ENCODE measurements at places on chromosomes 6 and 20.
A peak's percentile ranks its signal among the peaks of the same experiment; 100 is the strongest.

GRCh38 chr20:57103146-57103800 lies 163.2 kb downstream of the BMP7 start:
- DNase-seq, result no peak

DNA sequence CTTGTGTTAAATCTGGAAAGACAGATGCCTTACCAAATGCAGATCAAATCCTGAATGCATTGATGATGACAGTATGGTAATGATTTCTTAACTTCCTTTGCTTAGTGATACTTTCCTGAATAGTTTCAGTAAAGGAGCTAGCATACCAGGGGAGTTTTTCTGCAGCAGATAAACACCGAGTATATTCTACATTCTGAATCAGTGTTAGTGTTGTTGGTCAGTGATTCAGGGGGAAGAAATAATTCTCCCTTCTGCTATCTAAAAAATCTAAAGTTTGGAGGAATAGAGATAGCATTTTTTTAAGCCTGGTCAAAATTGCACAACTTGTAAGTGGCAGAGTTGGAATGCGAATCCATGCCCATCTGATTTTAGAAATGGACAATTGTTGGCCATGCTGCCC lies 512.2 kb upstream of the MARCKS start:
- DNase-seq, result no peak

GRCh38 chr6:74091136-74091793 lies 395.3 kb downstream of the CD109 start:
- no peak for DNase-seq

- DNase-seq, result no peak
These were observed 47.5 kb upstream of the ADGRF5 start for GRCh38 chr6:46969206-46969605.

DNA sequence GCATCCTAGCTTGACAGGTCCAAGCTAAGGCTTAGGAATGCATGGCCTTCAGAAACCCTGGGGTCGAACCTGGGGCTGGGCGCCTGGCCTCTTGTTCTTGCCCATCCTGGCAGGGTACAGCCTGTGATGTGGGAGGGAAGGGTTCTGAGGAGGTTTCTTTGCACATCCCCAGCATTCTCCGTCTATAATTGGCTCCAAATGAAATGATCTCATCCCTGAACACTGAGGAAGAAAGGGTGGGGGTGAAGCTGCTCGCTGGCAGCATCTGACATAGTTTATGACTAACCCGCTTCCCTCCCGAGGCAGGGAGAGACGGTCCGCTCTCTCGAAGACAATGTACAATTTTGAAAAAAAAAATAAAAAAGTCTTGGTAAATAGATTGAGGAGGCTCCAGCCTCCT lies 67.1 kb upstream of the ZNFX1 start:
- DNase-seq, result no peak

GRCh38 chr6:11552442-11552841 lies 14.9 kb downstream of the TMEM170B start:
- no peak for DNase-seq

DNA sequence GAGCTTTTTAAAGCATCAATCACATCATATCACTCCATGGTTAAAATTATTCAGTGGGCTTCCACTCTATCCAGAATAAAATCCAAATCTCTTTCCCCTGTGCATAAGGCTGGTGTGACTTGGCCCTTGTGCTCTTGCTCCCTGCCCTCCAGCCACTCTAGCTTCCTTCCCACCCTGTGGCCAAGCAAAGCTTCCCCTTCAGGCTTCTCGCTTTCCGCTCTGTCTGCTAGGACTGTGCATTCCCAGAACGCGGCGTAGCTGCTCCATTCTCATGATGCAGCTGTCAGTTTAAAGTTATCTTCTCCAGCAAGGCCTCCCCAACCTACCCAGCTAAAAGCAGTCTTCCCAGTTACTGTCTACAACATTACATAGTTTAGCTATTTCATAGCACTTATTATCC lies 19.4 kb upstream of the KCNK16 start:
- DNase-seq, result no peak

- no peak for DNase-seq
These were observed 260.1 kb upstream of the ARID1B start for GRCh38 chr6:156517088-156517487.

GRCh38 chr20:41499961-41500725 lies 118.0 kb downstream of the CHD6 start:
- no peak for DNase-seq

- DNase-seq, result no peak
These were observed at the start of gene HDDC2 for GRCh38 chr6:125301435-125302391. Gene HDDC2, minus strand, starts transcription at chr6:125301967. Its CDS starts 35 bp downstream, at chr6:125301932.

GRCh38 chr6:64520050-64520449 lies 884.4 kb downstream of the PHF3 start:
- no peak for DNase-seq

DNA sequence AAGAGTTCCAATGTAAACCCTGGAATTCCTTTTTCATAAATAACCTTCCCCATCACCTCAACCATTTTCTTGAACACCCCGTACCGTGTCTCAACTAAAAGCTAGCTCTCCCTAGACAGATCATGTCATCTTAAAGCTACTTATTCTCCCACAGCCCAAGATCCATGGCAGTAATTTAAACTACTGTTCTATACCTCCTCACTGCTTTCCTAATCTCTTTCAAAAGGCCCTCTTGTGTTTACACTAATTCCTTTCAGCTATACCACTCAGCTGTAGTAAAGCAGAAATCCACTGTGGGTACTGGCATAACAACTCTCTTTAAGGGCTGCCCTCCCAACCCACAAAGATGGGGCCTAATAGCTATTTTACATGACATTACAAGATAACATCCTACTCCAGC lies 67.5 kb downstream of the RNGTT start:
- DNase-seq, result no peak

DNA sequence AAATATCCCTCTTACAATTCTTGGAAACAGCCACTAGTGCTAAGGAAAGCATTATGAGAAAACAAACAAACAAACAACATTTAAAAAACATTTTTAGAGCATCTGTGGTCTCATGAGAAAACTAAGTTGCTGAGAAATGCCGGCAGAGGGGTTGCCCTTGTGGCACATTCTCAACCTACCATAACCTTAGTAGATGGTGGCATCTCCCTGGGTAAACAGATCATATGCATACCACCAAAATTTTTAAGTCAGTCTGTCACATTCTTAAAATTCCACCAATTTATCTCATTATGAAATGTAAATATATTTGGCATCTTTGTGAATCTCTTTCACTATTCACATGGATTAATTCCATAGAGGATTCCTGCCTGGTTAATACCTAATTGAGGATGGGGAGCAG lies 575.7 kb upstream of the MARCKS start:
- DNase-seq, result no peak

GRCh38 chr6:28983838-28984237 lies 21.3 kb downstream of the ZNF311 start:
- DNase-seq, result no peak

DNA sequence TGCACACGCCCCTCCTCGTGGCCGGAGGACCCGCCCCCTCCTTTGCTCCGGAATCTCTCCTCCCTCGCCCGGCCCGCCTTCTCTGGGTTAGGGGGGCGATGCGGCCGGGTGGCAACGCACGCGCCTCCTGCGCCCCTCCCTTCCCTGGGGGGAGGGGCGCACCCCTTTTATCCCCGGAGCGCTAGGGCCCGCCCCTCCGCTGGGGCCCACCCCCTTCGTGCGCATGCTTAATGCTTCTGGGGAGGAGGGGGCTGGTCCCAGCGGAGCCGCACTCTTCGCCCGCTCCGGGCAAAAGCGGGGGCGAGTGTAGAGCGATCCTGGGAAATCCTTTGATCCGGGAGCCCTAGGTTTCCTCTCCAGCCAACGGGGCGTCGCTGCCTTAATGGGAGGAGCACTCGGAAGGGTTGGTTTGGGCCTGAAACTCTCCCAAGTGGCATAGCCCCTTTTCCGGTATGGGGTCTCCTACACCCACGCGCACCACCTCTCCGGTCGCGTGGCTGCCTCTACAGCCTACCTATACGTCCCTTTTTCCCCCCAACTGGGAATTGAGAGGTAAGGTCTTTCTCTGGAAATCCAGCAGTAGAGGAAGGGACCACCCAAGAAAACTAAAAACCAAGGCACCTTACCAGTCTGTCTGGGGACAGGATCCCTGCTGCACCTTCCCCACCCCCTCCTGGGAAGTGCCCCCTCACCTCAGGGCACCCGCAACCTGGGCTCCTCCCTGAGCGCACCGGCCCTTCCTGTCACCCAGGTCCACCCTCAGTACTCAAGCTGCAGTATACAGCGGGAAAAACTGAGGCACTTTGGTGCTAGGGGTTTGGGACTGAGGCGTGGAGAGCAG lies 2.1 kb downstream of the SOX12 start:
- DNase-seq, result peak; percentile 66

- no peak for DNase-seq
These were observed 16.9 kb downstream of the SYTL3 start for GRCh38 chr6:158666628-158667359.

DNA sequence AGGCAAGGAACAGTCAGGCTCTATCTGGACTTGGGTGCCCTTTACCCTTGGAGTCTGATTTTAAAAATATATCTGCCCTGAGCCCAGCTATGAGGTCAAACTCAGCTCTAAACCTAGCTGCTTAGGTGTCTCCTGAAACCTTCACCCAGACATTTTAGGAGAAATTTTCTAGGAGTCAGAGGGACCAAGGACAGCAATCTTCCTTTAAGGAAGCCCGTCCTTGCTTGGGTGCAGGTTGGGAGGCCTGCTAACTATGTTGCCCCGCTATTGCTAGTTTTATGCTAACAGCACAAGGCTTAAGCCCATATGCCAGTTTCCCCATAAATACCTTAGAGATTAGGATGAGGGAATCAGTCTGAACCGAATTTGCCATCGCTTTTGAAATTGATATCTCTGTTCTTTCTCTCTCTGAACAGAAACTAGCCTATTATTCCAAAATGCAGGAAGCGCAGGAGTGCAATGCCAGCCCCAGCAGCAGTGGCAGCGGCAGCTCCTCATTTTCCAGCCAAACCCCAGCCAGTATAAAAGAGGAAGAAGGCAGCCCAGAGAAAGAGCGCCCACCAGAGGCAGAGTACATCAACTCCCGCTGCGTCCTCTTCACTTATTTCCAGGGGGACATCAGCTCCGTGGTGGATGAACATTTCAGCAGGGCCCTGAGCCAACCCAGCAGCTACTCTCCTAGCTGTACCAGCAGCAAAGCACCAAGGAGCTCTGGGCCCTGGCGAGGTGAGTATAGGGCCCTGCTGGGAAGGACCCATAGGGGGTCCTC lies 2.6 kb downstream of the VGLL2 start:
- no peak for DNase-seq

- DNase-seq, result no peak
These were observed 11.2 kb upstream of the PCMTD2 start for GRCh38 chr20:64244281-64244805.

DNA sequence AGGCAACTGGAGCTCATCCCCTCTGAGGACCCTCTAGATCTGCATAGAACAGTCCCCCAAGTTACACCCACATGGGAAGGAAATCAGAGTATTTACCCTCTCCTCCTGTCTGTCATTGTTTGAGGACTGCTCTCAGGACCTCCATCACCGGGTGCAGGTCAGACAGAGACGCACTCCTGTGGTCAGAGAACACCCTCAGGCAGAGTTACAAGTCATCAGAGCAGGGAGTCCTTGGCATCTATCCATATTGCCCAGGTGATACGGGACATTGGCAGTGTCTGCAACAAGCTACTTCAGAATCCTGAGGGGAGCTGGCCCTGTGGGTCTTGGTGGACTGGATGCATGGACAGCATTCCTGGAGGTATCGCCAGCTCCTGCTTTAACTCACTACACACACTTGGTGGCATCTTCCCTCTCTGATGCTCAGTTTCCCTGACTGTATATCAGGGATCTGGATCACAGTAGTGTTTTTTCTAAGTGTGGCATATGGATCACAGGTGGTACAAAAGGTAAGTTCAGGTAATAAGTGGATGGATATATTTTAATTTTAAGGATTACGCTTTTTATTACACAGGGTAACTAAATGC lies 15.1 kb upstream of the ISM1 start:
- no peak for DNase-seq

- no peak for DNase-seq
These were observed 57.1 kb downstream of the TNFRSF21 start for GRCh38 chr6:47252633-47253032.

- DNase-seq, result no peak
These were observed 117.7 kb downstream of the TRMT11 start for GRCh38 chr6:126103993-126104392.

GRCh38 chr6:114941078-114941477 lies 598.3 kb upstream of the HS3ST5 start:
- no peak for DNase-seq

DNA sequence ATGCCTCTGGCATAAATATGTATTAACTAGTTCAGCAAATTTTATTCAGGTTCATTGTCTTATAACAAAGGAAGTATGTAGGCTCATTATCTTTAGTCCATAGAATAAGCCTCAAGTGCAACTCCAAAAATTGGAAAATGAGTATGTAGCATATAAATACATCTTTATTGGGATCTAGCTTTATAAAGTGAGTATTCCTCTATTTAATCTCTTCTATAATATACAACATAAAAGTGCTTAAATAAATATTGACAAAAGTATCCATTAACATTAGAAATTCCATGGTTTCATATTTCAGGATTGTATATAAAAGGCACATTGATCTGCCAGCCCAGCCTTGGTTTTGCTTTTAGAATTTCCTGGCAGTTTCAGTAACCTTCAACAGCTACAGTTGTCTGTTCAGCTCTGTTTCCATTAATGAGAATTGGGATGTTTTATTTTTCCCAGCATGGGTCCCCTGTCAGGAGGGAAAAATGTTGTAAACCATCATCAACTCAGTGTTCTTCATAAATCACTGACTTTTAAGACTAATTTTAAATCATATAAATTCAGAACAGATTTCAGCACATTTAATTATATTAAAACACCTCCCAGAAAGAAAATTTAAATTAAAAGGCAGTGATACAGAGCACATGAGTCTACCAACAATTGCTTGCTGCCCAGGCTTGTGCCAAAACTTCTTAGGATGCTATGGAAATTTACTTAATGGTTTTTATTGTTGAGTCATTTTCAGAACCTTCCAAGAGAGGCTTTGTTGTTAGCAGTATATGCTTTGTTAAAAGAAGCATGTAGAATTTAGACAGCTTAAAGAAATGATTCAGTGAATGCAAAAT lies 119.7 kb downstream of the ADGRG6 start:
- DNase-seq, result no peak

DNA sequence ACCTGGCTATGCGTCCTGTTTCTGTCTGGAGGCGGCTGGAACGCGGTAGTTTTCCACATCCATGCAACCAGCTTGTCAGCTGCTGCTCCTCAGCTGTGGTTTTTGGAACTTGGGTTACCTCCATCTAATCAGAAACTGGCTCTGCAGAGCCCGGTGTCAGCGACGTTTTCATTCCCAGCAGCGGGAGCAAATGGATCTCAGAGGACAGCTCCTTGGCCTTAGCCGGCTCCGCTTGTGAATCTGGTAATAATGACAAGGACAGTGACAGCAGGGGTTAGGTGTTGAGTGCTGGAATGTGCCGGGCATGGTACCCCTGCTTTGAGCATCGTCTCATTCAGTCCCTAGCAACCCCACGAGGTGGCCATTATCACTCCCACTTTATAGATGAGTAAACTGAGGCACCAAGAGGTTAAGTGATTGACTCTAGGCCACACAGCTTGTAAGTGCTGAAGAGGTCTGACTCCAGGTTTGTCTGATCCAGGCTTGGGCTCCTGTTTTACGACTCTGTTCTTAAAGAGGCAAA lies 1.3 kb downstream of the SLCO4A1 start:
- DNase-seq, result no peak

All from activated CD8-positive, alpha-beta memory T cell treated with anti-CD3 and anti-CD28 coated beads for 1 hour (primary cell).